ENCODE measurements at places on chromosomes 3 and 15.
A peak's percentile ranks its signal among the peaks of the same experiment; 100 is the strongest.

DNA sequence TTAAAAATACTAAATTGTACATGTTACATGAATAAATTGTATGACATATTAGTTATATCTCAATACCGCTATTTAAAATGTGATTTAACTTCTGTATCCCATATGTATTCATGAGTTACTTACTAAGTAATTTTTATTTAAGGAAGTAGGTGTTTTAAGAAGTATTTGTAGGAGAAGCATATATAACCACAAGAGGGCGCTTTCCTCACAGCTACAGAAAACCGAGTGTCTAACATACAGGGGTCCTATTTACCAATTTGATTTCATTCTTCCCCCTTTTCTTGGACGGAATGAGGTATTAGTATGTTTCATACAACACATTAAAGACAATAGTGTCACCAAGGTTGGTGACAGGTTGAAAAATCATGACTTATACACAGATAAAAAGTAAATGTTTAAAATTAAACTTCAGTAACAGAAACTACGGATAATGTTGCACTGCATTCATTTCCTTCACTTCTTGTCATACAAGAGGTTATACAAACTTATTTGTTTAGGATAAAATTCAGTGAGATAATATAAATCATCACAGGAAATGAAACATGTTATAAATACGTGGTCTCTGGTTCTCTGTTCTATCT, 253.6 kb downstream of the MAGI1 start:
- no peak for DNase-seq

- DNase-seq = no peak
Measured at GRCh38 chr3:129311054-129311902, 32.6 kb downstream of the HMCES start.

DNA sequence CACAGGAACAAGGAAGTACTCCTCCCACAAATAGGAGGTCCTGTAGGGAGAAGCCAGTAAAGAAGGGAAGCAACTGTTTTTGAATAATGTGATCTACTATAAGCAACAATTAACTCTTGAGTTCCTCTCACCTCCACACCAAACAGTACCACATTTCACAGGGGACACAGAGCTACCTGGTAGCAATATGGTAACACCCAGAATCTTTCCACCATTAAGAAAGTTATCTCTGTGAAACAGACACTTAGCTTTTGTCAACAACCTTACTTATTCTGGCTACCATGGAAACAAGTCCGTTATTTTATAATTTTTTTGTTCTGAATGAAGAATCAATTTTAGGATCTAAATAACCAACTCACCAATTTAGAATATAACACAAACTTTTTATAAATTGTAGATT, 49.5 kb downstream of the TBL1XR1 start:
- no peak for DNase-seq

GRCh38 chr3:143484846-143485512, 363.3 kb downstream of the SLC9A9 start:
- no peak for DNase-seq

- DNase-seq = no peak
Measured at GRCh38 chr15:30830961-30831360, 72.8 kb upstream of the FAN1 start.

GRCh38 chr15:84598993-84599392, 1.8 kb upstream of the ZSCAN2 start:
- DNase-seq = no peak

GRCh38 chr3:148131990-148132638, 565.6 kb upstream of the AGTR1 start:
- no peak for DNase-seq

DNA sequence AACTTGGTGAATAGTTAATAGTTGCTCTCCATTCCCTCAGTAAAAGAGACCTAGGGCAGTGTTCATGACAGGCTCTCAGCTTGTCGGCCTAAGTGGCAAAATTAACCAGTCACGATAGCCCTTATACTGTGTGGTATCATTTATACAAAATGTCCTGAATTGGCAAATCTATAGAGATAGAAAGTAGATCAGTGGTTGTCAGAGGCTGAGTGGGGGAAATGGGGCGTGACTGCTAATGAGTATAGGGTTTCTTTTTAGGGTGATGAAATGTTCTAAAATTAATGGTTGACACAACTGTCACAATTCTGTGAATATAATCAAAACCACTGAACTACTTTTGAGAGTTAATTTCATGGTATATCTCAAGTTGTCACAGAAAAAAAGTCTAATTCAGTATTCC, 20.9 kb downstream of the ARIH1 start:
- DNase-seq = no peak

DNA sequence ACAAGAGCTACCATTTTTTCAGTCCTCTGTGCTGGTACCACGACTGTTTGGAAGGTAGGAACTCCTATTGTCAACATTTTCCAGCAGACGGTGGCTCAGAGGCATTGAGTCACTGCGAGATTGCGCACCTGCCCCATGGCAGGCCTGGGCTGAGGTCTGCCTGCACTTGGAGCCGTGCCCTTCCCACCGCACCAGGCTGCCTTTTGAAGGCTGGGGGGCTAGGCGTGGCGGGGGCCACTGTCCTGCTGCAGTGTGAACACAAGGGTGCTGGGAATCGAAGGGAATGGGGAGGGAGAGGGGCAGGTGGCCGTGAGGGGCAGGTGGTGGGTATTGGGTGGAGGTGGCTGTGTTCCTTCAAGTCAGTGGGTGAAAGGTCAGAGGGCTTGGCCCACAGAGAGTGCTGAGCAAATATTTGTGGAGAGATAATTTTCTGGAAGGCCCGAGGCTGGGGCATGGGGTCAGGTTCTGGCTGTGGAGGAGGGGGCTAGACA, 16.3 kb downstream of the SNX33 start:
- no peak for DNase-seq

- DNase-seq = no peak
Measured at GRCh38 chr3:34382859-34383258, 584.4 kb downstream of the PDCD6IP start.

DNA sequence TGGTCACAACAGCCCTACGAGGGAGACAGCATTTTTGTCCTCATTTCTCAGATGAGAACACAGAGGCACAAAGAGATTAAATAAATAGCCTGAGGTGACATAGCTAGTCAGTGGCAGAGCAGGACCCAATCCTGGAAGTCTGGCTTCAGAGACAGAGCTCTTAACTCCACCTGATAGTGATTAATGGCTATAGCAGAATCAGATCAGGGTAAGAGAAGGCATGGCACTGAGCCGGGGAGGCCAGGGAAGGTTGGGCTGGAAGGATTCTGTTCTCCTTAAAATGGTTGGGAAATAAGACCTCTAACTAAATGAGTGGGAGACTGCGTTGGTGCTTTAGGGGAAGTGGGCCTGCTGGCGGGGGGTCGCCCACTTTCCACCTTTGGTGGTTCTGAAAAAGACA, 104.5 kb downstream of the VGLL4 start:
- no peak for DNase-seq

GRCh38 chr3:160446522-160447056, 3.0 kb downstream of the TRIM59 start:
- DNase-seq = no peak

GRCh38 chr3:142987707-142988106, 13.7 kb upstream of the U2SURP start:
- no peak for DNase-seq

DNA sequence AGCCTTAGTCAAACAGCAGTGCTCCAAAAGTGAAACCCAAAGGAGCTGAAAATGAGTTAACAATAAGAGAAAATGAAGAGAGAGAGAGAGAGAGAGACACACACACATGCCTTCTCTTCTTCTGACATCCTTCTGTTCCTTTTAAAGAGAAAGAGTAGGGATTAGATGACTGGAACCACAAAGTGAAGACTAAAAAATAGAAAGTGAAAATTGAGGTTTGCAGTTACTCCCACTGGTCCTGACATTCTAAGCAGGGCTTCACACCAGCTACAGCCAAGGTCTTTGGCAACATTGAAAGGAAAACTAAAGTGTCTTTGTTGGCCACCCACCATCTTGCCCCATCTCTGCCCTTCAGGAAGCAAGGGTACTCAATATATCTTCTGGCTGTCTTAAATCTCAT, 59.2 kb downstream of the USP50 start:
- DNase-seq = no peak

- DNase-seq = no peak
Measured at GRCh38 chr3:50201573-50202315, 3.3 kb upstream of the SLC38A3 start.

DNA sequence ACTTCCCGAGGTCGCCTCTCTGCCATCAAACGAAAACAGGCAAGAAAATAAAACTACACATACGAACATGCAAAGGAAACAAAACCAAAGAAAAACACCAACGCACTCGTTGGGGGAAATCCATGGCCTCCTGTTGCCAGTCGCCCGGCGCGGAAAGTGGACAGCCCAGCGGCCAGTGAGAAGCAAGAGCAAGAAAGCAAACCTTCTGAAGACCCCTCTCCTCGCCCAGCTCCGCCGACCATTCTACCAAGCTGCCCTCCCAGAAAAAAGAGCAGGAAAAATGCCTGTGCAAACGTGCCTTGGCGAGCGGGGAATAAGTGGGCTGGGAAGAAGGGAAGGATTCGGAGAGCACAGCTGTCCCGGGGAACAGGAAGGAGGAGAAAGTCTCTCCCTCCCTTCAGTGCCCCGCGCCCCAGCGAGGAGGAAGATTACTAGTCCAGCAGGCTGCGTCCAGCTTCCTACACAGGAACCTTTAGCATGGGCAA, 802 bp upstream of the NECTIN3 start:
- no peak for DNase-seq

GRCh38 chr3:156637480-156638022, 36.8 kb upstream of the TIPARP start:
- DNase-seq = no peak

GRCh38 chr3:149815321-149815720, 2.3 kb downstream of the RNF13 start:
- DNase-seq = no peak

- no peak for DNase-seq
Measured at GRCh38 chr3:158642474-158643210, 1.7 kb upstream of the GFM1 start.

- DNase-seq = no peak
Measured at GRCh38 chr3:50302095-50303012, 1.0 kb downstream of the HYAL1 start.

DNA sequence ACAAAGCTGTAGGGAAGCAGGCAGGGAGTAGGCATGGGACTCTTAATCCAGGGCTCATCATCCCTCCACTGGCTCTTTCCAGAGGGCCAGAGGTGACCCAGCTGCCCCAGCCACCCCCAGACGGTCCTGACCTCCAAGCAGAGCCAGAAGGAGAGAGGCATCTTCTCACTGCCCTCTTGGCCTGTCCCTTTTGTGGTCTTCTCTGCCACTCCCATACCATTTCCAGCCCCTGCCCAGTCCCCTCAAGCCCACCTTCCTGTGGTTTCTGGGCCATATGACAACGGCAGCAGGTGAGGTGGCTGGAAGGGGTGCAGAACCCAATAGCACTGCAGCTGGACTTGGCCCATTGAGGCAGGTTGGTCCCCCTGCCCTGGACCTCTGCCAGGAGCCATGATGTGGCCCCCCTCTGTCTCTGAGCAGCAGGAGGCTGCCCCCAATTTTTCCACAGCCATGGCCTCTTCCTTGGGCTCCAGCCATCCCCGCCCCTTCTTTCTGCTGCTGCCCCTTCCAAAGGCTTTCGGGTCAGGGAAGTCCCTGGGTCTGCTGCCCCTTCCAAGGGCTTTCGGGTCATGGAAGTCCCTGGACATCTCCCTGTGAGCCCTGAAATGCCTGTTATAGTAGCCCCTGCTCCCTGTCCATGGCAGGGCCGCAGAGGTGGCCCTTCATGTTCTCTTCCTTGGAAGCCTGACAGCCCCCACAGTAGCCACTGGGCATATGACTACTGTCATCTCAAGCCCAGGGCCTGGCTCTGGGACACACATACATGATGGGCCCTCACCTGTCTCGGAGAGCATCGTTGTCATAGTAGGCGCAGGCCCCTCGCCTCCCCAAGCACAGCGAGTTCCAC, 39.5 kb upstream of the RAB6B start:
- no peak for DNase-seq

GRCh38 chr3:122314228-122314876, 10.7 kb upstream of the CSTA start:
- no peak for DNase-seq

- DNase-seq = peak; percentile 58
Measured at GRCh38 chr3:197001972-197002700, 27.5 kb downstream of the MELTF start.

DNA sequence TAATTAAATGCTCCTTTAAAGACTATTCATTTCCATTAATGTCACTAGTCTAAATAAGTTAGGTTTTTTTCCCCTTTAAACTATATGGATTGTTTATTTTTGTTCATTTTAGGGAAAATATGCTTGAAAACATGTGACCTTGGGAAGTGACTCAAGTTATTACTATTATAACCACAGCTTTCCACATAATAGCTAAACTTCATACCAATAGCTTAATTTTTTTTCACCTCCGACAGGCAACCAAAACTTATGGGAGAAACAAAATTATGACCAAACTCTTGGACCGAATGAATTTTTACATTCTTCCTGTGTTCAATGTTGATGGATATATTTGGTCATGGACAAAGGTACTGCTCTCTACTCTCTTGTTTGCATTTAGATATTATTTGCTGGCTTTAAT, 16.2 kb downstream of the CPA3 start:
- DNase-seq = no peak

DNA sequence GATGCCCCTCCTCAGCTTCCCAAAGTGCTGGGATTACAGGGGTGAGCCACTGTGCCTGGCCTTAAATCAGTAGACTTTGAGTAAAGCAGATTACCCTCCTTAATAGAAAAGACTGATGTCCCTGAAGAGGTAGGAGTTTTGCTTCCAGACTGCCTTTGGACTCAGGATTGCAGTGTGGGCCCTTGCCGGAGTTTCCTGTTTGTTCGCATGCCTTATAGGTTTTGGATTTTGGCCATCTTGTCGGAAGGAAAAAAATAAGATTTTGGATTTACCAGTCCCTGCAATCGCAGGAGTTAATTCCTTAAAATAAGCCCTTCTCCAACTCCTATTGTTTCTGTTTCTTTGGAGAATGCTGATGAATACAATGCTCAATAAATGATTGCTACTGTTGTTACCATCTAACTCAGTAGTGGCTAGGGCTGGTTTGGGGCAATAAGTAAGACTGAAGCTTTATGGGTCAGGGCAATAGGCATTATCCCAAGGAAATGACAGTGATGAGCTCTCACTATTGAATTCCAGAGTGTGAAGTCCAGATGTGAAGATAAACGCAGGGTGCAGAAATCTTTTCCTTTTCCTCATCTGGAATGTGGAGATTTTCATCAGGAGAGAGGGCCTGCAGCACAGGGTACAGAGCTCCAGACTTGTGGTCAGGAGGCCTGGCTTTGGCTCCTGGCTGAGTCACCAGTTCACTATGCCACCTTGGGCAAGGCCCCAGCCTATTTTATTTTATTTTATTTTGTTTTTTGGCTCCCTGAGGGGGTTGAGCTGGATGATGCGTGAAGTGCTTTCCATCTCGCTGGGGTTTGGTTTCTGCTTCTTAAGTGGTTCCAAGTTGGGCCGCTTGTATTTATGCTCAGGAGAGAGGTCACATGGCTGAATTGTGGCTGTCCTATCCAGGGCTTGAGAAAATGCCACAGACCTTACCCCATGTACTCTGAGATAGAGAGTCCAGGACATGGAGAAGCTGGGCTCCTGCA, 25.3 kb downstream of the FOXL2 start:
- DNase-seq = no peak

DNA sequence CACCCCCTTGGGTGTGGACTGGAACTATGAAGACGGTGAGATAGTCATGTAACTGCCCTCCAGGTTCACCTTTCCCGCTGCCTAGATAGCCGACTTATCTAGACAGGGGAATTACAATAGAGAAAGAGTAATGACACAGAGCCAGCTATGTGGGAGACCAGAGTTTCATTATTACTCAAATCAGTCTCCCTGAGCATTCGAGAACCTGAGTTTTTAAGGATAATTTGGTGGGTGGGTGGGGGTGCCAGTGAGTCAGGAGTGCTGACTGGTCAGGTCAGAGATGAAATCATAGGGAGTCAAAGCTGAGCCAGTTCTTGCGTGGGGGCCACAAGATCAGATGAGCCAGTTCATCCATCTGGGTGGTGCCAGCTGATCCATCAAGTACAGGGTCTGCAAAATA, 19.7 kb upstream of the DNAJC19 start:
- no peak for DNase-seq
